RCC 7860 (cell line): ENCODE measurements at places on chromosomes 13 and 19.

- no peak for DNase-seq
These were observed 1466.1 kb downstream of the UQCRFS1 start for GRCh38 chr19:27746691-27747380.

GRCh38 chr19:30154410-30154809 is 212.4 kb downstream of the URI1 start:
- no peak for DNase-seq

GRCh38 chr13:33364192-33364591 is 78.6 kb upstream of the STARD13 start:
- no peak for DNase-seq

GRCh38 chr19:2942928-2943640 is 1.7 kb downstream of the ZNF77 start:
- DNase-seq = no peak

GRCh38 chr13:93325303-93326233 is 99.0 kb downstream of the GPC6 start:
- DNase-seq = no peak

GRCh38 chr19:46659151-46660007 is 1.6 kb downstream of the DACT3 start:
- no peak for DNase-seq

DNA sequence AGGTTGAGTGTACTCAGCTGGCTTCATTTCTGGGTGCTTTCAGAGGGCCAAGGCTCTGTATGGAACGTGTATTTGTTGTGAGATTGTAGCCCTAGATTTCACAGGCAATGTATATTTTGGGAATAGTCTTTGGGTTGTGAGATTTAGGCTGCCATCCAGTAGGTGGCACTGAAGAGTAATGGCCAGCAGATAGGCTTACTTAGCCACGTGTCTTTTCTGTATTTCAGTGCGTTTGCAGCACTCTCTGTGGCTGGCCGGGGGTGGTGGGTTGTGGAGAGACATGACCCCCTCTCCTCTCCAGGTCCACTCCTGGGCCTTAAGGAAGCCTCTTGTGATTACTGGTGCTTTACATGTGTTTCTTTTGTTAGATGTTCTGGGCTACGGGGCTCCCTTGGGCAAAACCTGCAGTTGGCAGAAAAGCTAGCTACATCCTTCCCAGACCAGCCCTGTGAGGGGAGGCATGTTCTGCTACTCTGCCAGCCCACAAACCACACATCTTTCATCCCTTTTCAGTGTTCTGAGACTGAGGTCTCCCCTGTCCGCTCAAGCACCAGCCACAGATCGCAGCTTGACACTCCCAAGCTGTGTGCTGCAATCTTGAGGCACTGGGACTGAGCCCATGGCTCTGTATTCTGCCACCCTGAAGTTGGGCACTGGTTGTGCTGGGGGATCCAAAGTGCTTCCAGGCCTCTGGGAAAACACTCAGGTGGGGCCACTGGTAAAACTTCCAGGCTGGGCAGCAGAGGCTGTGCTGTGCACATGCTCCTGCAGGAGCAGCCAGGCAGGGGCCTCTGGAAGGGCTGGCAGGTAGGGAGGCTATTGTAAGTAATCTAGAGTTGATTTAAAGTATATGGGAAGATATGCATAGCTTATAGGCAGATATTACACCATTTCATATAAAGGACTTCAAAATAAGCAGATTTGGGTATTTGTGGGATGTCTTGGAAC is 1096.8 kb upstream of the PCDH20 start:
- peak; percentile 9 for DNase-seq

GRCh38 chr19:29963576-29963975 is 21.5 kb downstream of the URI1 start:
- no peak for DNase-seq

DNA sequence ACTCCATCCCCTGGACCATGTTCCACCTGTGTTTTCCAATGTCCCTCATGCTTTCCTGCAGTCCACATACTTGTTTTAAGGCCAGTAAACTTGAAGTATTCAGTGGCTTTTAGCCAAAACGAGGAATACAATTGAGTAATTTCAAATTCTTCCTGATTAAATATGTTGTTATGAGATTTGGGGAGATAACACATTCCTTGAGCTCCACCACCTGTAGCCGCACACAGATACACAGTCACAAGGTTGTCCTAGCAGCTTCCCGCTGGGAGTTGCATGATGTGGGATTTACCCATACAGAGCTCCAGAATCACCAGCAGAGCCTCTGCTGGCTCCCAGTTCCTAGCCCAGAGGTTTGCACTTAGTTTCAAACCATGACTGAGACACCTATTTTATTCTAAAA is 53.6 kb upstream of the FRY start:
- no peak for DNase-seq

- no peak for DNase-seq
These were observed 109.5 kb upstream of the SPATA13 start for GRCh38 chr13:24050796-24051715.

- no peak for DNase-seq
These were observed 21.2 kb downstream of the CCNA1 start for GRCh38 chr13:36453516-36453915.
